T-helper 9 cell (primary cell): ENCODE measurements at places on chromosomes 13 and 19.
A peak's percentile ranks its signal among the peaks of the same experiment; 100 is the strongest.

DNA sequence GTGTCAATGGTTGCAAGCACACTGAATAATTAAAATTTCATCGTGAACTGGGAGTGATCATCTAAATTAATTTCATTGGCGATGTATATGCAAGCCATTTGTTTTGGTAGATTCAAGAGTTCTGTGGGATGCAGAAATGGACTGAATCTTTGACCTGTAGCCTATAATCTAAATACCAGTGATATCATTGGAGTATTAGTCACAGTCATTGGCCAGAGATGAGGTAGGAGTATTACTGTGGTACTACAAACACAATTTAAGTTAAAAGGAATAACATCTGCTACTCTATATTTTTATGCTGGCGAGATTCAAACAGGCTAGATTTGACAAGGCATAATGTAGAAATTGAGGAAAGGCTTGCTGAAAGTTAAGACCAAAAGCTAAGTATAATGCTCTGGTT, 14.0 kb downstream of the FRY start:
- no peak for DNase-seq

DNA sequence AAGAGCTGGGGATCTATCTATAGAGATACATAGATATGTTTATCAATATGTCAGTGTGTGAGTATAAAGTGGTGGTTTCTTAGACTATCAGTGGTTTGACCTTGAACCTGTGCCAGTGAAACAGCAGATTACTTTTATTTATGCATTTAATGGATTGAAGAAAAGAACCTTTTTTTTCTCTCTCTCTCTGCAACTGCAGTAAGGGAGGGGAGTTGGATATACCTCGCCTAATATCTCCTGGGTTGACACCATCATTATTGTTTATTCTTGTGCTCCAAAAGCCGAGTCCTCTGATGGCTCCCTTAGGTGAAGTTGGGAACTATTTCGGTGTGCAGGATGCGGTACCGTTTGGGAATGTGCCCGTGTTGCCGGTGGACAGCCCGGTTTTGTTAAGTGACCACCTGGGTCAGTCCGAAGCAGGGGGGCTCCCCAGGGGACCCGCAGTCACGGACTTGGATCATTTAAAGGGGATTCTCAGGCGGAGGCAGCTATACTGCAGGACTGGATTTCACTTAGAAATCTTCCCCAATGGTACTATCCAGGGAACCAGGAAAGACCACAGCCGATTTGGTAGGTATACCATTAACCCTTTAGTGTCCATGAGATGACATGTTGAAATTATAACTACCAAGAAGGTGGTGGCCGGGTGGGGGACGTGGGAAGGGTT, 880 bp downstream of the FGF9 start:
- DNase-seq, result no peak

- DNase-seq, result no peak
Observed at GRCh38 chr13:106369091-106369490, 166.4 kb downstream of the EFNB2 start.

DNA sequence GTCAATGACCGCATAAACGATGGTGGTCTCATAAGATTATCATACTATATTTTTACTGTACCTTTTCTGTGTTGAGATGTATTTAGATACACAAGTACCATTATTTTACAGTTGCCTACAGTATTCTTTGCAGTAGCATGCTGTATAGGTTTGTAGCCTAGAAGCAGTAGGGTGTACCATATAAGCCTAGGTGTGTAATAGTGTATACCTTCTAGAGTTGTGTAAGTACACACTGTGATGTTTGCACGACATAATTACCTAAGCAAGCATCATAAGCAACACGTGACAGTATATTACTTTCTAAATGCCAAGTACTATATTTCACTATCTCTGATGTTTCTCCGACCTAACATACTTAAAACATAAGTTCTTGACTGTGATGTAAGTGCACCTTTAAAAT, 2.7 kb downstream of the LPAR6 start:
- DNase-seq, result no peak

- DNase-seq, result no peak
Observed at GRCh38 chr13:22018076-22018835, 347.4 kb downstream of the FGF9 start.

DNA sequence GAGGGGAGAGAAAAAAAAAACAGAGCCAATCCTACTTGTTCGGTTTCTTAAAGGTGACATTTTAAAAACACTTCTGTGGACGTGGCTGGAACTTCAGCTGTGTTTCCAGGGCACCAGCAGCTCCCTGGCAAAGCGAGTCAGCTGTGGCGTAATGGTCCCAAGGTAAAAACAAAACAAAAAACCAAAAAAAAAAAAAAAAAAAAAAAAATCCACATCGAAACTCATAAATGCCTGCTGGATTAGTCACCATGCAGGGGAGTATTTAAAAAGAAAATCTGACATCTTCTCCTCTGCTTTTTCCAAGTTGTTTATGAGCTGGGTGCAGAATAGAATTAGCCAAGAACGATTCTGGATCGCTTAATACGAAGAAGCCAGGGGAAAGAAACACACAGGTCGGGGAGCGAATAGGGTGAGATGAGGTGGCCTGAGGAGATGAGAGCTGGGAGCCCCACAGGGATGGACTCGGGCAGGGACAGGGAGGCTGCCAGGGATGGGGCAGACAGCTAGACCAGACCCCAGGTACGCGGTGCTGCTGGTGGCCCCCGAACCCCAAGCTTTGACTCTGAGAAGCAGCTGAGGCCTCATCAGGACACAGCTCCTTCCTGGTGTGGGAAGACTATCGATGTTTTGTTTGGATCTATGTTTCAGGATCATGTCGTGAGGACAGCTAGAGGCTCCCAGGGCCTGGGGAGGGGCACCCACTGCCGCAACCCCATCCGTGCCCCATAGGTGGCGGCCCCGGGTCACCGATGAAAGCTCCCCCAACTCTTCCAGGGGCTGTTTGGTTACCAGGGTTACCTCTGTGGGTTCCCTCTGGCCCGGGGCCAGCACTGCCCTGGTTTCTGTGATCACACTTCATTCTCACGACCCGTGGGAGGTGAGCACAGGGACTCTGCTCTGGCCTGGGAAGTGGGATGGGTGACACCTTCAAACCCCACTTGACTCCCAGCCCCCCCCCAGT, 3.1 kb upstream of the CTXN1 start:
- peak; percentile 71 for DNase-seq

GRCh38 chr13:23889615-23890607, 711 bp upstream of the MIPEP start:
- no peak for DNase-seq

- DNase-seq, result no peak
Observed at GRCh38 chr19:8363803-8364771, at the start of gene ANGPTL4. ANGPTL4 (plus strand) TSS chr19:8364155; CDS start chr19:8364322, 167 bp downstream.
